ENCODE measurements at places on chromosomes 7 and 10. TPM values are rescaled to one million over a fixed set of nuclear protein-coding genes. Genes with fewer than 3 reads are reported as not detected.

The GJD4 gene
- not detected for total RNA-seq

The WDR86 gene
- total RNA-seq, result 1.1 TPM

DNA sequence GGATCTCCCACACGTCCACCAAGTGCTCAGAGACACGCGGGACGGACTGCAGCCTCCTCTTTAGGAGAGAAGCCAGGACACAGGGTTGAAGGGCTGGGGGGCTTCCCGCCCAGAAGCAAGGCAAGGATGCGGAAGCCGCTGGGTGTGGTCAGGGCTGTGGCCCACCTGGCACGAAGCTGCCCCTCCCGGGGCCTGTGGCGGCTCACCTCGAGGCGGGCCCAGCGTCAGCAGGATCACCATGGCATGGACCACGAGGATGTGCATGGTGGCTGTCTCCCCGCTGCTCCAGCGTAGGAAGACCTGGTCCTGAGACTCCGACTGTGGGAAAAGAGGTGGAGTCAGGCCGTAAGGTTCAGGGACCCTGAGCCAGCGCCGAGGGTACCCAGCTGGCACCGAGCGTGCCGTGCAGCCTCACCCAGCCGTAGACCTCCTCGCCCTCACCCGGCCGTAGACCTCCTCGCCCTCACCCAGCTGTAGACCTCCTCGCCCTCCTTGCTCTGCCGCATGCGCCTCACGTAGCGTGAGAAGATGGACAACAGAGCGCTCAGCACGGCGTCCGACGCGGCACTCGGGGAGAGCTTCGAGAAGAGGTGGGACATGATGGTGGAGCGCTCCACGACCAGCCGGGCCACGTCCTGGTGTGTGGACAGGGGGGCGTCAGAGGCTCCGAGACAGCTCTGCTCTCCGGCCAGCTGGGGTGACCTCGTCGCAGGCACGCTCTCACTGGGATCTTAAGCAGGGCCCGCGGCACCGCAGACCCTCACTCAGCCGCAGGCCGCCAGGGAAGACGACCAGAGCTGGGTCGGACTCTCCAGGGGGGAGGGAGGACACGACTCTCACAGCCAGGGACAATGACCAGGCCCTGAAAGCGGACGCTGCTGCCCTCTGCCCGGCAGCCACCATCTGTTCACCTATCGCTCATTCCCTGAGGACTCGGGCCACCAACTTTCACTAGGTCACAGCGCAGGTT lies 20.4 kb downstream of the INTS1 start:
- DNase-seq, result no peak

DNA sequence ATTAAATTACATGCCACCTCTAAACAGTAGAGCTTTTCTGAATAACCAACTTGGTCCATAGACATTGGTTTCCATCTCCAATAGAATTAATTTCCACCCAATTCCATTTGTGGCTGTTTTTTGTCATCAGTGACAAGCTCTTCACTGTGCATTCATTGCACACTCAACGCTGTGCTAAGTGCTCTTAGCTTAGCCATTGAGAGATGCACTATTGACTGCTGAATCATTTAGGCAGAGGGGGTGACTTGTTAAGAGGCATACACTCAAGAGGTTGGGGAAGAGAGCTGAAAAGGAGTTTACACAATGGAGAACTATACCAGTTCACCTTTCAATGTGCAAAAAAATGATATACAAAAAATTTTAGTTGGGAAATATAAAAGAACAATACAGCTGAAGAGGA lies 31.9 kb upstream of the CBLL1 start:
- DNase-seq, result no peak
